ENCODE measurements at places on chromosomes 3 and 15.

DNA sequence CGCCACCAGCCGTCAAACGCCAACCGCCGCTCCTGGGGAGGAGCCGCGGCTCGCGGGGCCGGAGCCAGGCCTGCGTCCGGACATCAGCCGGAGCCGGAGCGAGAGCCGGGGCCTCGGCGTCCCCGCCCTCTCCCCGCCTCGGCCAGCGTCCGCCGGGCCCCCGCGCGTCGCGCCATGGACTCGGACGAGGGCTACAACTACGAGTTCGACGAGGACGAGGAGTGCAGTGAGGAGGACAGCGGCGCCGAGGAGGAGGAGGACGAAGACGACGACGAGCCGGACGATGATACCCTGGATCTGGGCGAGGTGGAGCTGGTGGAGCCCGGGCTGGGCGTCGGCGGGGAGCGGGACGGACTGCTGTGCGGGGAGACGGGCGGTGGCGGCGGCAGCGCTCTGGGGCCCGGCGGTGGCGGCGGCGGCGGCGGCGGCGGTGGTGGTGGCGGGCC is 359 bp downstream of the ARIH1 start:
- no peak for DNase-seq

DNA sequence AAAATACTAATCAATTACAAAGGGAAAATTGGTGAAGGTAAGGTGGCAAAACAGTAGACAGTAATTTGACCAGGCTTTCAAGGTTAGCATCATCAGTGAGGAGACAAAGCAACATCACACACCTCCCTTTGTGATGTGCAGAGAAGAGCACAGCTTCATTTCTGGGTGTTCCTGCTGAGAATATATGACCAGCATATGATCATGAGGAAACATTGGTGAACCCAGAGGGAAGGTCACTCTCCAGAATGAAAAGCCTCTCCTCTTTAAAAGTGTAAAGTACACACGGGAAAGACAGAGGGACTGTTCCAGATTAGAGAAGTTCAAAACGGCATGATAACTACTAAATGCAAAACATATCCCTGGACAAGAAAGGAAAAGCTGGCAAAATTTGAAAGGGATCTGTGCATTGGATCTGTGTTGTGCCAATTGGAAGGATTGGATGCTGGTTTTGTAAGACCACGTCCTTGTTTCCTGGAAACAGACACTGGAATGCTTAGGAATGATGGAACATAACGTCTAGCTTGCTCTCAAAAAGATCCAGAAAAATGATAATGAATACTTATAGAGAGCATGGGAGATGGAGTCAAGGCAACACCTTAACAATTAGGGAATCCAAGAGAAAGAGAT is 80.6 kb upstream of the MITF start:
- DNase-seq: no peak

DNA sequence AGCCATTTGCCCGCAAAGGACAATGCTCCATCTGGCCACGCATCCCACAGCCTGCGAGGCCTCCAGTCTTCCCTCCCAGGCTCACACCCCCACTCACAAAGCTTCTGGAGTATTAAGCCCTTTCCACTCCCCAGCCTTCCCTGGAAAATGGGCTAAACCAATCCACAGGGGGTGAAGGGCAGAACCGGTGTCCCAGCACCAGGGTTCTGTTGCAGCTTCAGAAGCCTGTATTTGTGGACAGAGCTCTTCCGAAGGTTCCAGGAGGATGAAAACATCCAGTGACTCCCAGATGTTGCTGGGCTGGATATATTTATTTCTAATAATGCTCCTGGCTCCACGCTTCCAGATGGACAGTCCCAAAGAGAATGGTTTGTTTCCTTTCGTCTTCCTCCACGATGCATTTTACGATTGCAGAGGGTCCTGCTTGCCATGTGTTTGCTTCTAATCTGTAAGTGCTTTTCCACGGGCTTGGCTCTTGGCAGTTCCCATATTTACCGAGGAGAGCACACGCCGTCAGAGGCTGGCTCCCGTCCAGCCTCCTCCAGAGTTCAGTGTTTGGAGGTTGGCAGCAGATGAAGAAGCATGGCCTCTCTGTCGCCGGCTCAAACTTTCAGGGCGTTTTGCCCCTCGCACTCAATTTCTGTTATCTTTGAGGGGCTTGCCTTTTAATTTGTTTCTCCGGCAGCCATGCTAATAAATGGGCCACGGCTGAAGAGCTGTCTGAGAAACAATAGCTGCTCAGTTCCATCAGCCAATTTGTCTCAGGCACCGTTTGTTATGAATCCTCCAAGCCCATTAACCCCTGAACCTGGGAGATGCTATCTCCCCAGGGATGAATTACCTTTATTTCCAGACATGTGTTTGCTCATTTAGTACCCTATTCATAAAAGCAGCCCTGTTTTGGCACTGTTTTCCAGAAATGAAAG is 367.9 kb upstream of the PROK2 start:
- DNase-seq: no peak

DNA sequence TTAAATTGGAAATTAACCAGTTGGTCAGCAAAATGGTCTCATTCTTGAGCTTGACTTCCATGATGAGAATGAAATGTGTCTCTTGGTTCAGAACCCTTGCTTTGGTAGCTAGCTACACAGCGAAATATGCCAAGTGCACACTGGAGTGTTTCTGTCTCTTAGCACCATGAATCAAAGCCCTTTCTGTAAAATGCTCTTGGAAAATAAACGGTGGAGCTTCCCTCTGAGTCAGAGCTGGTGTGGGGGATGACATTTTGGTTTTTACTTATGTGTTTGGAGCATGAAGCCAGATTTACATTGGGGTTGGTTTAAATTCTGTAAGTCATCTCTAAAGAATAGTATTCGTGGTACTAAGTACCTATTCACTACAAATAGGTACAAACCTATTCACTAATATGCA is 85.1 kb upstream of the NANOGP8 start:
- no peak for DNase-seq

DNA sequence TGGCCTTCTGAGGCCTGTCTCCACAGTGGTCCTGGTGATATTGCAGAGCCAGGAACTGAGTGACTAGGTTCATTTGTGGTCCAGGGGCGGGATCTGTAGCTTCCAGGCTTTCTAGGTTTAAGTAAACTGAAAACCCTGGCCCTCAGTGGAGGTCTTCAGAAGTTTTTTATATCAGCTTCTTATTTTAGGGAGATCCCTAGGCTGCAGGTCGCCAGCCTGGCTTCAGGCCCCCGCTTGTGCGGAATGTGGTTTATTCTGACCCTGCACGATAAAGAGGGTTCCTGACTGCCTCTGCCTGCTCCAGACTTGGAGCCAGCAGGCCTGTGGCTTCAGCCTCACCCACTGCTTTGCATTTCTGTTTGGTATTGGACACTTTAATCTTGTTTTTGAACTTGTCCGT is 133.9 kb upstream of the PLXNA1 start:
- no peak for DNase-seq

DNA sequence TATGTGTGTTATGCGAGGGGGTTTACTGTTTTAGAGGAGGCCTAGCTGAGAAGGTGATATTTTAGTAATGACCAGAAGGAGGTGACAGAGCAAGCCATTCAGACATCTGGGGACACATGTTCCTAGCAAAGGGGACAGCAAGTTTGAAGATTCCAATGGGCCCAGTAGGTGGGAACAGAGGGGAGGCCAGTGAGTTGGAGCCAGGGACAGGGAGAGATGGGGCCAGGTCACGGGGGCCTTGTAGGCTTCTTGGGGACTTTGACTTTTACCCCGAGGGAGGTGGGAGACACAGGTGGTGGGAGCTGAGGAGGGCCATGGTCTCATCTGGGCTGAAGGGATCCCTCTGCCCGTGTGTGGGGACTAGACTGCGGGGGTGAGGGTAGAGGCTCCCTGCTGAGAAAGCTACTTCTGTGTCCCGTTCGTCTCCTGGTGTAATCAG is 72.5 kb downstream of the MGLL start:
- no peak for DNase-seq

DNA sequence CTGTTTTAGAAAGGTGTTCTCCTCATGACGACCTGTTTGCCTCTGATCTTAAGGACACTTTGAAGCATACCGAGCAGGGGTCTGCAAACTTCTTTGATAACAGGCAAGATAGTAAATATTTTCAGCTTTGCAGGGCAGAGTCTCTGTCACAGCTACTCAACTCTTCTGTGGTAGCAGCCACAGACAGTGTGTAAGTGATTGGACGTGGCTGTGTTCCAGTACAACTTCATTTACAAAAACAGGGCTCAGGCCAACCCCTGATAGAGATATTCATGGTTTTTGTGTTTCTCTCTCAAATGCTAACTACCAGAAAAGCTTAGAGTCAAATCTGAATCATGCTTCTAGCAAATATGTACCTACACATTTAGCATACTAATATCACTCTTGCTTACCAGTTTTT is 51.5 kb downstream of the TGFBR2 start:
- no peak for DNase-seq

- DNase-seq: no peak
These were observed 36.4 kb downstream of the ZDHHC3 start for GRCh38 chr3:44939581-44940036.

- no peak for DNase-seq
These were observed 39.4 kb upstream of the IDH2 start for GRCh38 chr15:90141646-90142045.

GRCh38 chr15:42138968-42139386 is 17.5 kb downstream of the PLA2G4F start:
- DNase-seq: no peak

DNA sequence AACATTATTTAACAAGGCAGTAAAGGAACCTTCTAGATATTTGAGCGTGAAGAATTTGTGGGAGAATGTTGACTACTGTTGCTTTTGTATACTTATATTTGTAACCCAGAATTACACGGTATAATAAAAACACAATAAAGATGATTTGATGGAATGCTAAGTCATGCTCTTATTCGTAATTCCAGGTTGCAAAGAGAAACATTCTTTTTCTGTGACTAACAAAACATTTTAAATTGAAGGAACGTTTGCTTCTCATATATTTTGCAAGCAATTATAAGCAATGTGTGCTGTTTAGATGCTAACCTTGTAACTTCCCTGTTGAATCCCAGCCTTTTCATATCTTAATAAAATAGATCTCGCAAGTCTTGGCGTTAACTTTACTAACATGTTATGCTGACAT is 124.4 kb upstream of the CGNL1 start:
- no peak for DNase-seq

GRCh38 chr3:46501702-46502101 is 3.9 kb downstream of the RTP3 start:
- DNase-seq: no peak

DNA sequence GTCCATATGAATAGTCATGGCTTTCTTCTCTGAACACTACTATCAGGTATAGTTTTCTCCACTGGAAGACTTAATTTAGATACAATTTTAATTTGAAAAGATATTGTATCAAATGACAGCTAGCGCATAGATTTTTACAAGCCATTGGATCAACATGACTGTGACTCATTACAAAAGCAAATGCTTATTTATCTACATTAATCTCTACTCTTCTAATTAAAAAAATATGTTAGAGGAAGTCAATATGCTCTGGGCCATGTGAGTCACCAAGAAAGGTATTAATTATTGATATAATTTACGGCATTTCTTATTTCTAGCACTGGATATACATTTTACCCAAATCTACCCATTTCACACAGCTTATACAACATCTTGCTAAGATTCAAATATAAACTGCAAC is 800.3 kb upstream of the GBE1 start:
- DNase-seq: no peak

DNA sequence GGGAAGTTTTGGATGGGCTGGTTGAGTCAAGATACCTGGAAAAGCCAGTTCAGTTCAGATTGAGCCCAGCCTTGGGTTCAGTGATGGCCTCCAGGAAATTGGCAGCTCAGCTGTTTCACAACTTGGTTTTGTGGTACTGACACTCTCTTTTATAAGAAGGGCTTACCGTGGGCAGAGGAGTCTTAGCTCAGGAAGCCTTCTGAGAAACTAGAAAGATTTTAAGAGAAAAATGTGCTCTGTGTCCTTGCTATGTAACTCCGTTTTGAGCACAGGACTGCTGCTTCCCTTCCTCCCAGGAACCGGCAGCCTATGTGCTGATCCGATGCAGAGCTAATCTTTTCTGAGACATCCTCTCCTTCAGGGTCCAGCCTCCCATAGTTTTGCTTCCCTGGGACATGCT is 46.6 kb upstream of the RASGRP1 start:
- no peak for DNase-seq

- no peak for DNase-seq
These were observed 86.5 kb downstream of the ST6GAL1 start for GRCh38 chr3:187016639-187017345.

DNA sequence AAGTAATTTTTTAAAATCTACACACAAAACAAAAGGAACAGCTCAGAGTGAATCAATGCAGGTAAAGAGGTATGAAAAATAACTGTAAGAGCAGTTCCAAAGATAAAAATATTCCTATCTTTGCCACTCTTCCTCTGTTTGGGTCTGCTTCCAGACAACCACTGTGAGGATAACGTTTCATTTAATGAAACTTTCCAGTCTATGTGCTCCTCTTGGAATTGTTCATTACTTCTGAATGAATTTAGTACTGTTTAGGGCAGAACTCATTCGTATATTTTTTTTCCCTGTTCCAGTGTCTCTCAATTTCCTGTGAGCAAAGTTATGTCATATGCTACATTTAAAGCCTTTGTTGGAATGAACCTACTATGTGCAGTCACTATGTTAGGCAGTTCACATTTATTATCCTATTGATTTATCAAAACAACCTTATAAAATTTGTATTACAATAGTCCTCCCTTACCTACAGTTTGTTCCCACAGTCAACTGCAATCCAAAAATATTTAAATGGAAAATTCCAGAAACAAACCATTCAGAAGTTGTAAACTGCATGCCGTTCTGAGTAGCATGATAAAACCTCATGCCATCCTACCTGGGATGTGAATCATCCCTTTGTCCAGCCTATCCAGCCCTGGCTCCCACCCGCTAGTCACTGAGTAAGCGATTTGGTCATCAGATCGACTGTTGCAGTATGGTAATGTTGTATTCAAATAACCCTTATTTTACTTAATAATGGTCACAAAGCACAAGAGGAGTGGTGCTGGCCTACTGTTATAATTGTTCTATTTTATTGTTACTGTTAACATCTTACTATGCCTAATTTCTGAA is 98.1 kb downstream of the TMCC1 start:
- DNase-seq: no peak

GRCh38 chr3:38454178-38454883 is 641 bp downstream of the ACVR2B start:
- no peak for DNase-seq

GRCh38 chr3:43909149-43909548 is 218.4 kb downstream of the ABHD5 start:
- DNase-seq: no peak

DNA sequence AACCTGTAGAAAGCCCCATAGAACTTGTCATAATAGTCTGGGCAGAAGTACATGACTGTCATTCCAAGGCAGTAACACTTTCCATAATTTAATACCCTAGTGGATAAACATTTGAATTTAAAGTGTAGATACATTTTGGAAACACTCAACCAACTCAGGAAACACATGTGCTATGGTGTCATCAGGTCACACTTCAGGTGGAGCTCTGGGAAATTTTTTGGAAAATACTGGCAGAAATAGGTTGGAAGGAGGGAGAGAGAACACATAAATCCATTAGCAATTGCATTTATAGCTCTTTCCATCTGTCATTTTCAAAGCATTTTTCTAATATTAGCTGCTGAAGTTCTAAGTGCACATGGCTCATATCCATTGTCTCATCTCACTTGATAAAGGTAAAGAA is 135.7 kb downstream of the MEIS2 start:
- no peak for DNase-seq
